CD14-positive monocyte (primary cell): ENCODE measurements at places on chromosomes 2 and 18.

- DNase-seq: no peak
Measured at GRCh38 chr2:172455121-172455515, 27.7 kb downstream of the ITGA6 start.

DNA sequence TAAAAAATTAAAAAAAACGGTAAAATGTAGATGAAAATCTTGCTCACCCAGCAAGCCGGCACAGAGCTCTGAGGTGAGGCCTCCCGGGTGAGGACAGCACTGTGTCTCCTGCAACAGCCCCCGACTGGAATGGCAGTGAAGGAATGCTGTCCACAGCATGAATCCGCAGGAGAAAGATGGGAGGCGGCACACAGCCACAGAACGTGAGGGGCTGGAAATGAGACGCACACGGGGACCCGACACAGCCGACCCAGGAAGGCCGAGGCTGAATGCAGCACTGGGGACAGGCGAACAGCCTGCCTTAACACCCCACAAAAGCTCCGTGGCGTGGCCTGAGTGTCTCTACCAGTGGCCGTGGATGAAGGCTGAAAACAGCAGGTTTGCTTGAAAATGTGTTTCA lies 34.7 kb downstream of the BOK start:
- no peak for DNase-seq

DNA sequence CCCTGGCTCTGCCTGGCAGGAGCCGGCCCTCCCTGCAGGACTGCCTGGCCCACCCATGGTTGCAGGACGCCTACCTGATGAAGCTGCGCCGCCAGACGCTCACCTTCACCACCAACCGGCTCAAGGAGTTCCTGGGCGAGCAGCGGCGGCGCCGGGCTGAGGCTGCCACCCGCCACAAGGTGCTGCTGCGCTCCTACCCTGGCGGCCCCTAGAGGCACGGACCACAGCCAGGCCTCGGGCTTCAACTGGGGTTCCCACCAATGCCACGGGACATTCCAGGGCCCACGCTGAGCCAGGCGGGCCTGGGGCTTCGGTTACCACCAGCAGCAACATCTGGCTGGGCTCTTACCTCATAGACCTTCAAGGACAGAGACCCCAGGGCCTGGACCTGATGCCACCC lies 6.1 kb upstream of the GMPPA start:
- no peak for DNase-seq

GRCh38 chr18:3916082-3916481 lies 466.1 kb downstream of the TGIF1 start:
- DNase-seq: no peak

DNA sequence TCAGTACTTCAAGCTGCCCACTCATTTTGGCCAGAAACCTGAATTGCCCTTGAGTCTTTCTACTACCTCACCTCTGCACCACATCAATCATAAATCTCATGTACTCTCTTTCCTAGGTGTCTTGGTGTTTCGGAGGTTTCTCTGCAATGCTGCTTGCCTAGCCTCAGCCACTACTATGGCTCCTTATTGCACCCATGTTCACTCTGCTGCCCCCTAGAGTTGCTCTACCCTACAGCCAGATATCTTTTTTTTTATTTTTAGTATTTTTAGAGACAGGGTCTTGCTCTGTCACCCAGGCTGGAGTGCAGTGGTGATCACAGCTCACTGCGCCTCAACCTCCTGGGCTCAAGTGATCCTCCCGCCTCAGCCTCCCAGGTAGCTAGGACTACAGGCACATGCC lies 413.0 kb downstream of the PTPRM start:
- no peak for DNase-seq

- no peak for DNase-seq
Measured at GRCh38 chr2:107785756-107786155, 40.9 kb upstream of the RGPD4 start.

GRCh38 chr2:174248998-174249592 lies 763 bp upstream of the OLA1 start:
- DNase-seq: no peak

- no peak for DNase-seq
Measured at GRCh38 chr2:119846021-119846420, 86.3 kb downstream of the PTPN4 start.

GRCh38 chr2:170088776-170089175 lies 89.2 kb upstream of the MYO3B start:
- no peak for DNase-seq

DNA sequence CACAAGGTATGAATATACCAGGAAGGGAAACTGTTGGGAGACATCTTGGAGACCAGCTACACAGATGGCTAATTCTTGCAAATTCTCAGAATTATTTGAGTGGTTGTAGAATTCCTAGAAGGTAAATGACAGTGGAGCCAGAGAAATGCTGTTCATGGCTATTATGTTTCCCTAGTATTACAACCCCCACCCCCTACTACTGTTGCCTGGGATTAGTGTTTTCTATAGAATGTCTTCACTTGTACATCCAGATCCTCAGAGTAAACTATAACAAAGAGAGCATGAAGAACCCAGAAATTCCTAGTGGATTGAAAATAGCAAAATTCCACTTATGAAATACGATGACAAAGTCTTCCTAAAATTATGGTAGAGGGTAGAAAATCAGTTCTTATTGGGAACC lies 15.3 kb downstream of the LGALSL start:
- DNase-seq: no peak

GRCh38 chr2:141589314-141589713 lies 541.5 kb downstream of the LRP1B start:
- no peak for DNase-seq
